Left forelimb (tissue), 1 donor: ENCODE measurements at places on chromosomes 16 and 17.

GRCh38 chr16:23207485-23207884 lies 24.9 kb downstream of the SCNN1G start:
- no peak for DNase-seq

DNA sequence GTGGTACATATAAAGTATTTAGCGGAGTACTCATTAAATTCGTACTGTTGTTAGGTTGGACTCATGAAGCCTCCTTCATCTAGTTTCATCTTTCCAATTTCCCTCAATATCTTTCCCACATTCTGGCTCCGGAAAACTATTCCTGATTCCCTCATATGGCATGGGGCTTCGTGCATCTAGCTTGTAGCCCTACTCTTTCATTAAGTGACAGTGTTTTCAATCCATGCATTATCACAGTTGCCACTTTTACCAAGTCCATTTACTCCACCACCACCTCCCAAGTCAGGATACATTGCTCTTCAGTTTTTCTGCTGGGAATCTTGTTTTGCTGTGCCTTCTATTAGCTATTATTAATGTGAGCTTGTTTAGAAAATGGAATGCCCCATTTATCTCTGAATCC lies 1032.1 kb upstream of the RBFOX1 start:
- no peak for DNase-seq

DNA sequence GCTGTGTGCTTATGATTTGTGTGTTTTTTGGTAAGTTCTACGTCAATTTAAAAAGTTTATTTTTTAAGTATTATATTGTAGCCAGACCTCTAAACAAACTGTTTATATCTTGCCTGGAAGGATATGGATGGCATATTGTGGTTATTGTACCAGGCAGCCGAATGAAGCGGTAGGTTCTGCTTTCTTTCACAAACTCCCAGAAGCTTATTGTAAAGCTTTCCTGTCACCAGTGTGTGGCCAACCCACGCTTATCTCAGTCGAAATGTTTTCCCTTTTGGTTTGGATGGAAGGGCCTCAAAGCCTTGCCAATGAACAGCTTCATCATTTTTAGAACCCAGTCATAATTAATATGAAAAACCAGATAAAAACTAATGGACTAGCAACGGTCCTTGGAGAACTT lies 53.1 kb downstream of the CYB5B start:
- no peak for DNase-seq

DNA sequence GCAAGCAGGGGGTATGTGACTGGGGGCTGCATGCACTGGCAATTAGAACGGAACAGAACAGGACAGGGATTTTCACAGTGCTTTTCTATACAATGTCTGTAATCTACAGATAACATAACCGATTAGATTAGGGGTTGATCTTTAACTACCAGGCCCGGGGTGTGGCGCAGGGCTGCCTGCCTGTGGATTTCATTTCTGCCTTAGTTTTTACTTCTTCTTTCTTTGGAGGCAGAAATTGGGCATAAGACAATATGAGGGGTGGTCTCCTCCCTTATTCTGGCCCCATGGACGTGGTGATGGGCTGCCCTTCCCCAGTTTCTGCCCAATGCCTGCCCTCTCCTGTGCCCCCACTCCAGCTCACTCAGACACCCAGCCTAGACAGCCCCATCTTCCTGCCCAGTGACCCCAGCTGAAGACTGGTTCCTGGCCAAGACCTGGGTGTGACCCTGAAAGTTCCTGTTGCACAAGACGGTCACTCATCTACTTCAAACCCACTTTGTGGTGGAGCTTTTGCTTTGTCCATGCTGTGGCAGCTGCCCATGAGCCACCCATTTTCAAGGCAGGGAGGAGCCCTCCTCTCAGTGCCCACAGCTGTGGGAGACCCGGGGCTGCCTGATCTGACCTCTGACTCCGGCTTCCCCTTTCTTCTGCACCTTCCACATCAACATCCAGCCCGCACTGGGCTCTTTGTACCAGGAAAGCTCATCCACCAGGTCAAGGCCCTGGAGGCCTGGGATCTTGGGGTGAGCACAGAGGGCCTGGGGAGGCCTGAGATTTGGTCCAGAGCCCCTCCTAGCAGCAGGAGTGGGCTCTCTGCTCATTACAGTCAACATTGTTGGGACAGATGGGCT lies 18.6 kb downstream of the ALOX12B start:
- DNase-seq = no peak

DNA sequence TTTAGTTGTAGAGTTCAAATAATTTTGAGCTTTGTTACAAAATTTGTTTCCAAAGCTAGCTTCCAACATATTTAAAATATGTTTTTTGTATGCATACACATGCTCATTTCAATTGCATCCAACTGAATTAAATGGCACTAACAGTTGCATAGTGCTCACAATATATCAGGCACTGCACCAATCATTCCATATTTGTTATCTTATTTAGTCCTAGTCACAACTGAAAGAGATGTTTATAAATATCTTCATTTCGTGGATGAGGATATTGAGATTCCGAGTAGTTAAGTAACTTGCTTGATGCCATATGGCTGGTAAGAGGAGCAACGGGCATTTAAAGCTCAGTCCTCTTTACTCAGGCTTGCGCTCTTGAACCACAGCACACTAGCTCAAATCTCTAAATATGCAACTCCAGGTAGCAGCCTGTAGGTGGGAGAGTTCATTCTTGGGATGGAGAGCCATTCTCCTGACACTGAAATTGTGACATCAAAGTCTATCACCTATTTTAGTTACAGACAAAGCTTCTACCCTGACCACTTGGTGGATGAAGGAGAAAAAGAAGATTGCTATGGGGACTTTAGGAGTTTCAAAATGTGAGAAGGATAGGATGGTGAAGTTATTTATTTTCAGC lies 118.0 kb upstream of the CA10 start:
- no peak for DNase-seq
